Stomach (tissue), 19 donors: ENCODE measurements at places on chromosomes 6 and 20. TPM values are rescaled to one million over a fixed set of nuclear protein-coding genes. Genes with fewer than 3 reads are reported as not detected.

CDSN gene
- total RNA-seq: not detected

GTSF1L gene
- not detected for total RNA-seq

RGS19 gene
- total RNA-seq: 10.1 TPM

DTD1 gene
- total RNA-seq: not detected

DNA sequence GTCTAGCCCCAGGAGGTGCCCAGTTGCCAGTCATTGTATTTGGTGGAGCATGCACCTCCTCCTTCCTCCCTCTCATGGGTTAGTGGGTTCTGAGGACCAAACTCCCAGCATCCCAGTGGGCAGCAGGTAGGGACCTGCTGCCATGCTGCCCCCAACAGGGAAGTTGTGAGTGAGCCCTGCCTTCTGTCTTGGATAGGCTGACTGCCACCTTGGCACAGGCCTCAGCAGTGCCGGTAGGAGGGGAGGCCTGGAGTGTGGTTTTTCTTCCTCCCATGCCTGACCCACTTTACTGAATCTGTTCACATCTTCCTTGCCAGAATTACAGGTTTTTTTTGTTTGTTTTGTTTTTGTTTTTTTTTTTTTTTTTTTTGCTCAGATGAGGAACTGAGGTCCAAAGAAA is 24.5 kb downstream of the PLCG1 start:
- no peak for DNase-seq

DNA sequence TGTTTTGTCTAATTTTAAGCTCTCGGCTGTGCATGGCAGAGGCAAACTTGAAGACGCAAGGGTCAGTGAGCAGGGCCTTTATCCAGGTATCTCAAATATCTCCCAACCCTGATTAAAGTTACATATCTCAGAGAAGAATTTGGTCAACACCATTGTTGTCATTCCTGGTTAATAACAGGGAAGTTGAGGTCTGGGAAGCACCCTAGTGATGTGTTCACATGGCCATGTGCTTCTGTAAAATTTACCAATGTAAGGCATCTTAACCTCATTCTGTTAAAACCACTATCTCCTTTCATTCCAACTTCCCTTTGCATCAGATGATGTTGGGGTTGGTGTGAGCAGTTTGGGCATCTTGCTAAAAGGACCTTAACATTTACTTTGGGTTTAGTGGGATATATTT is 4.0 kb upstream of the FAM110A start:
- no peak for DNase-seq

DNA sequence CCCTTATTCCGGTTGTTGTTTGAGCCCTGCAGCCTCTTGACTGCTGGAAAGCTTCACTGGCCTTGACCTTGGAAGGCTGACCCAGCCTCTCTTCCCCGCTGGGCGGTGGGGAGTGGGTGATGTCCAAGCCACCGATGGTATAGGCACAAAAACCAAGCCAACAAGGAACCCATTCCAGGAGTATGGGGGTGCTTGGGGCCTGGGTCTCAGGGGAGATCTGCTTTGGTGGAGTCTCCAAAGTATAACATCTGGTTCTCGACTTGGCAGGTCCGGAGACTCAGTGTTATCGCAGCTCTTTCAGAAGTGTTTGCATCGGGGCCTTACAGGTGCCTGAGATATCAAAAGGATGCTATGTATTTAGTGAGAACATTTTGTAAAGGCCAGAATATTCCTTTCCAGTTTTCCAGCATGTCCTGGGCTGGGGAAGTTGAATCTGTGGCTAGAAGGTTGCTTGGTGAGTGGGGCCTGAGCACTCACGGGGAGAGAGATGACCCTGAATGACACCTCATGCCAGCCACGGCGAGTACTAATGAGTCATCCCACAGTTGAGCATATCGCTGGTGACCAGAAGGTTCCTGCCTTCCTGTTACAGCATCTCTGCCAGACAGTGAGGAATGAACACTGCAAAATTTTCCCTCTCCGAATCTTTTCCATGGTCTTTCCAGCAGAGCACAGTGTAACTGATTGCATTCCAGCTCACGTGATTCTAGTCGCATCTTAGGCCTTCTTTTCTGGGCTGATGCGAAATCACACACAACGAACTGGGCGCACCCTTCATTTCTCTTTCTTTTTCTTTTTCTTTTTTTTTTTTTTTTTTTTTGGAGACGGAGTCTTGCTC is 133.9 kb downstream of the ZDHHC14 start:
- DNase-seq: no peak

DNA sequence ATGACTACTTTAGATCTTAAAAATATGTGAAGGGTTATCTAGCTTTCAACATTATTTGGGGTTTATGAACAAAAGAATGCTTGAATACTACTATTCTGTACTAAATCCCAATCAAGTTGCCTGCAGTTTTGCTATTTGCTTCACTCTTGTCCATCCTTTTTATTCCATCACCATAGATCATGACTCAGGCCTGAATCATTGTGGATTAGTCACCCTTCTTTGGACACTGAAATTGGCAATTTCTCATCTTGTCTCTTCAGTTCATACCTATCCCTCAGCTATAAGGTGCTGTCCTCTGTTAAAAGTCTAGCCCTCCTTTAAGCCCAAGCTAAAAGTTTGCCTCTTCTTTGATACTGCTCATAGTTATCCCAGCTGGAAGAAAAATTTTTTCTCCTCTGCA is 199.1 kb downstream of the CENPW start:
- no peak for DNase-seq

DNA sequence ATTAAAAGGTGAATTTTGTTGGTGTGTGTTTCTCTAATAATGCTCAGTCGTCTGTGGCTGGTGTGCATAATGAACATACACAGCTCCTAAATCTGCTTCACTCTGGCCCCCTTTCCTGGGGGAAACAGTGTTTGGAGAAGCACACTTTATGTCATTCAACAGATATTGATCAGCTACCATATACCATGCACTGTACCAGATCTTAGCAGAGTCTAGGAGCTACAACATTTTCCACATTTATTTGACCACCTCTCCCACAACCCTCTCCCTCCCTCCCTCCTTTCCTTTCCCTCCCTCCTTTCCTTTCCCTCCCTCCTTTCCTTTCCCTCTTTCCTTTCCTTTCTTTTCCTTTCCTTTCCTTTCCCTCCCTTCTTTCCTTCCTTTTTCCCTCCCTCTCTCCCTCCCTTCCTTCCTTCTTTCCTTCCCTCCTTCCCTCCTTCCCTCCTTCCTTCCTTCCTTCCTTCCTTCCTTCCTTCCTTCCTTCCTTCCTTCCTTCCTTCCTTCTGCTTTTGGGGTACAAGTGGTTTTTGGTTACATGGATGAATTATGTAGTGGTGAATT is 85.7 kb downstream of the PLCB4 start:
- DNase-seq: no peak

DNA sequence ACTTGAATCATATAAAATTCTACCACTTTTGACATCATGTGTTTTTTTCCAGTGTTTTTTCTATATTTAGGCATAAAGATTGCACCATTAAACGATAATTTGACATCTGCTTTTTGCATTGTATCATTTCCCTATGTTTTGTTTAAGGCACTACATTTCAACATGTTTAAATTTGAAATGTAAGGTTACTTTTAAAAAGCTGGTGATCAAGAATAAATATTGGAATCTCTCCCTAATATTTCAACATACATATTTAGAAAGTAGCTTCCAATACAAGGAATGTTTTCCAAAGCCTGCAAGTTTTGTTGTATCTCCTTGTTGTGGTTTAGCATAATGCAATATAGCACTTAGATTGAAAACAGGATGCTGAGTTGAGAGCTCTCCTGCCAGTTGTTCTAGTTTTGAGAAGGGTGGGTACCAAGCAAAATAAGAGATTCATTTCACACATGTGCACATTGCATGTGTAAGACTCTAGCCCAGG is 76.5 kb downstream of the SYNJ2 start:
- no peak for DNase-seq

GRCh38 chr20:62918147-62918546 is 8.2 kb downstream of the DIDO1 start:
- no peak for DNase-seq

GRCh38 chr6:145836772-145837171 is 22.2 kb upstream of the FBXO30 start:
- DNase-seq: no peak

DNA sequence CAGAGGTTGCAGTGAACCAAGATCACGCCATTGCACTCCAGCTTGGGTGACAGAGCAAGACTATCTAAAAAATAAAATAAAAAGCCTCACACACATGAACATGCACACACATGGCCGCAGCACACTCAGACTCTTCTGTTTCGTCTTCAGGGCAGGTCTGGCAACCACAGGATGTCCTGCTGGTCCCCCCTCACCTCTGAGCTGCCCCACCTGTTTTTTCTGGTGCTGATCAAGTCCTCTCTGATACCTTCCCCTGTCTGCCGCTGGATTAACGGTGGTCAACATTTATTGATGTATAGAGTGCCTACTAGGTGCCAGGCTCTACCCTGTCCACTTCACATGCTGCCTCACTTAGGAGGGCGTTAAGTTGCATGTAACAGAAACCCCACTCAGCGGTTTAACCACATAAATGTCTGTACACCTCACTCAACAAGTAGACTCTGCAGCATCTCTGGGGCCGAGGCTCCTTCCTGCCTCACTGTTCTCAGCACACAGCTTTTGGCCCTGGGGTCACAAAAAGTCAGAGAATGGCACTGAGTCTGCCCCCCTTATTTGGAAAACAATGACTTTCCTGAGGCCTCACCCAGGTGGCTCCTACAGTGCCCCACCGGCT is 4.5 kb upstream of the AP5S1 start:
- peak; percentile 32 for DNase-seq

- DNase-seq: peak; percentile 69
These were observed 106.5 kb upstream of the LAMP5 start for GRCh38 chr20:9407805-9408421.

DNA sequence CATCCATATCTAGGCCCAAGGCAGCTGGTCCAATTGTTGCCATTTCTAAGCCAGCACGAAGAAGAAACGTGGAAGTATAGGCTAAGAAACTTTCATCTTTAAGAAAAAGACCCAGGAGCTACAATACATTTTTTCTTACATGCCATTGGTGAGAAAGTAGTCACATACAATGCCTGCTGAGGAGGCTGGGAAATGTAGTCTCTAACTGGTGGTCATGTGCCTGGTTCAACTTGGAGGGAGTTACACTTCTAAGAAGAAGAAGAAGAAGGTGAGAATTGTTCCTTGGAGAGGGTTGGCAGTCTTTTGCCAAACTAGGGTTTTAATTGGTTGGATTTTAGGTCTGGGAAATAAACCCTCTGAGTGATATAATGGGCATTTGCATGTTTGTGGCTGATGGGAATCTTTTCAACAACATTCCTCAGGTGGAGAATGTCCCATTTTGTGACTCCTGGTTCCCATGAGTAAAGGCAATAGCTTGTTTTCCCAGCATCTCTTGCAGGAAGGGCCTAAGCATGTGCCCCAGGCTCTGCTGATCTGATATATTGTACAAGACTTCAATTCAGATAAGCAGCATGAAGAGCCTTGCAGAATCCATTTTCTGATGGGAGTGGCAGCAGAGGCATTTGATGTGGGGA is 47.0 kb upstream of the PREP start:
- no peak for DNase-seq

GRCh38 chr6:152355166-152355565 is 282.0 kb downstream of the SYNE1 start:
- DNase-seq: no peak

DNA sequence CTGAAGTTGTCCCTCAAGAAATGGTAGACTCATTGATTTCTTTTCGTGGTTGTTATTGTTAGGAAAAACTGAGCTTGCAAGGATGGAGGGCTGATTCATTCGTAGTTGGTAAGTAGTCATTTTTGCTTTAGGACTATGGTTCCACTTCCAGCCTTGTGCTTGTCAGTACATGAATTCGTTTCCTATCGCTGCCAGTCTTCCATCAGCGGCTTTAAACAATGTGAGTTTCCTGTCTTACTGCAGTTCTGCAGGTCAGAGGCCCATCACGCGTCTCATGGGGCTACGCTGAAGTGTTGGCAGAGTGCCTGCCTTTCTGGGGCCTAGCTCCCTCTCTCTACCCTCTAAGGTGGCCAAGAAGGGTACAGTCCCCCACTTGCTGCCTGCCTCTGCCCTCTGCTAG is 11.4 kb upstream of the MDFI start:
- peak; percentile 53 for DNase-seq

DNA sequence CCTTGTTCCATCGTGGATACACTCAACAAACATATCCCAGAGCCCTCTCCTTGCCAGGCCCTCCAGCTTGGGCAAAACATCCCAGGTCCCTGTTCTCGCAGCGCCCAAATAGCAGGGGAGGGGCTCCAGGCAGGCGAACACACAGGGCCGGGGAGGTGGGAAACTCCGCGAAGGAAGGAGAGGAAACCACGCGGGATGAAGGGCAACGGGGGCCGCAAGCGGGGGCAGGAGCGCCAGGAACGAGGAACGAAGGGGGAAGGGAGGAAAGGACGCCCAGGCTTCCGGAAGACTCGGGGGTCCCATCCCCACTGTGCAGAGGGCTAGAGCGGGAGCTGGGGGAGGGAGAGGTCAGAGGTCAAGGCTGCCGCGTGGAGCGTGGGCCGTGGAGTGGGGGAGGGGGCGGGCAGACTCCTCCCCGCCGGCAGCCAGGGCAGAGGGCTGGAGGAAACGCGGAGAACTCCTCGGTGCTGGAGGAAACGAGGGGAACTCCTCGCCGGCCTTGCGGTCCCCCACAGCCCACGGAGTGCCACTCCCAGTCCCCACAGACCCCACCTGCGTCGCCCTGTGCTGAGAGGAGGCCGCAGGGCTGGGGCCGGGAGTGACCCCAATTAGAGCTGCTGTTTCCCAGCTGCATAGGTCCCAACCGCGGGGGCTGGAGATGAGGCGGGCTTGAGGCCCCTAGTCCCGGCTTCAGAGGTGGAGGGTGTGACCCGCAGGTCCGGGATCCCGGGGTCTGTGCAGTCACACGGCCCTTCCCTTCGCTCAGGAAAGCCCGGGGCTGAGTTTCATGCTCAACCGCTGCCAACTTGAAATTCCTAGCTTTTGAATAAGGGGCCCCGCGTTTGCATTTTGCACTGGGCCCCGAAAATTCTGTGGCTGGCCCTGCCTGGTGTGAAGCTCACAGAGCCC is 1.2 kb upstream of the RBM38 start:
- peak; percentile 68 for DNase-seq

DNA sequence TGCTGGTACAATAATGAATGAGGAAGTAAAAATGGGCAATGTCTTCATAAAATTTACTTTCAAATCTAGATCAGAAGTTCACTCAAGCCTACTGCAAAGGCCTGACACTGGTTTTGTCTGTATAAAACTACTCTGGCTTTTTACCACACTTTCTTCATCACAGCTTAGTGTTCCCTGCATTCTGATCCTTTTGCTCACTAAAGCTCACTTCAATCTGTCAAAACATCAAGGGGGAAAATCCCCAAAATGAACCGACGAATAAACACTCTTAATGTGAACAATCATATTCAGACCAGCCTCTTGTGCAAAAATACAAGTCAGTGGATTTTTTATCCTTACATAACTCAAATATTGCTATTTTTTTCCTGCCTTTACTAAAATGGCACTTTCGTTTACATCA is 98.5 kb downstream of the PRDM1 start:
- no peak for DNase-seq
